ENCODE measurements at places on chromosomes 2 and 18. TPM values are rescaled to one million over a fixed set of nuclear protein-coding genes. Genes with fewer than 3 reads are reported as not detected.
A peak's percentile ranks its signal among the peaks of the same experiment; 100 is the strongest.

DNA sequence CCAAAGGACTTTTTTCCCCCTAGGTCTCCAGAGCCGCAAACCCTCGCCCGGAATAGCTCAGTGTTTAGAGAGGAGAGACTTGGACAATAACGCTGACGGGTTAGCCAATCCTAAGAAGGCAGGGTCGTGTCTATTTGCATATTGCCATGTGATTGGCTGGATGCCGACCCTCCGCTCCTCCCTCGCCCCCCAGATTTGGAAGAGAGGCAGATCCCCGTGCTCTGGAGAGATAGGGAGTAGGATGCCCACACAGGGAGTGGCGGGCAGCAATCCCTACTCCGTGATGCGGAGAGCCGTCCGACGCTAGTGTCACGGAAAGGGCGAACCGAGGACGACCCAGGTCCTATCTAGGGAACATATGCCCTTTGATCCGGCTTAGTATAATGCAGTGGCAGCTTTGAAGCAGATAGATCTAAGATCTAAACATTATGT, 1.4 kb downstream of the WNT6 start:
- peaks cover 65% of the 10 kb centered on the region for H3K27me3 ChIP-seq
- H3K4me3 ChIP-seq = peak overlapping the region; percentile 28
- no peak for DNase-seq

DNA sequence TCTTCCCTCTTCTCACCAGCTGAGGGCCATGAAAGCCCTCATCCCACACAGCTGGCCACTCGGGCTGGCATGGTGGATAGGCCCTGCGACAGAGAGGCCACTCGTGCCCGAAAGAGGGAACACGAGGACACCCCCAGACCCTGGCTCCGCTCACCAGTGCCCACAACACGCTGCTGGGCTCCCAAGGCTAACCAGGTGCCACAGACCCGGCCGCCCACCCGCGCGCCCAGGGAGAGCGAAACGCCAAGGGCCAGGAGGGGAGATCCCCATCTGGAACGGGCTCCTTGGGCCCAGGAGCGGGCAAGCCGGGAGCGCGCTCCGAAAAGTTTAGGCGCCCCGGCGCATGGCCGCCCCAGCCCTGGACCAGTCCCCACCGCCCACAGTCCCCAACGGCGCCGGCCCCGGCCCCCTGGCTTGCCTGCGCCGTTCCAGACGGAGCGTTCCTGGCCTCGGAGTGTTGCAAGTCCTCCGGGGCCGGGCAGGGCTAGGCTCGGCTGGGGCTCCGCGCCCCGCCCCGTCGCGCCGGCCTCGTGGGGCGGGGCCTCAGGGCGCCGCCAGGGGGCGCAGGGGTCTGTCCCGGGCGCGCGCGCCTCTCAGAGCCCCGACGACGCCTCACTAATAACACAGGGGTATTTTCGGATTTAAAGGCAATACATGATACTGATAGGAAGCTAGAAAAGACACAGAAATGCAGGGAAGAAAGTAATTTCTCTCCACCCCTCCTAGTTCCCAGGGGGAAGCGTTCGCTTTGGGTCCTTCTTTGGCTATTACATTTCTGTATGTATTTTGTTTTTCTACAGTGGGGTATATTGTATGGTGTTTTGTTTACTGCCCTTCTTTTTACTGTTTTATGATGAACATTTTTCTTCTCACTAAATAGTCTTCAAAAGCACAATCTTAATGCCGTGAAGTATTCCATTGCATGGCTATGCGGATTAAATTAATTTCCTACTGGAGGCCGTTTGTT, at the start of gene TMBIM1:
TMBIM1 (minus strand) TSS at position 456 of the 967 bp plus-strand sequence. CDS start 10,362 bp downstream, outside the sequence.
- H3K27ac ChIP-seq = peak within 1 kb of the TSS; percentile 92
- no peaks in the 10 kb centered on the region for H3K27me3 ChIP-seq
- H3K4me3 ChIP-seq = peak within 1 kb of the TSS; percentile 83
- DNase-seq = peak; percentile 89
- peaks cover 73% of the 10 kb centered on the region for H3K4me1 ChIP-seq

DNA sequence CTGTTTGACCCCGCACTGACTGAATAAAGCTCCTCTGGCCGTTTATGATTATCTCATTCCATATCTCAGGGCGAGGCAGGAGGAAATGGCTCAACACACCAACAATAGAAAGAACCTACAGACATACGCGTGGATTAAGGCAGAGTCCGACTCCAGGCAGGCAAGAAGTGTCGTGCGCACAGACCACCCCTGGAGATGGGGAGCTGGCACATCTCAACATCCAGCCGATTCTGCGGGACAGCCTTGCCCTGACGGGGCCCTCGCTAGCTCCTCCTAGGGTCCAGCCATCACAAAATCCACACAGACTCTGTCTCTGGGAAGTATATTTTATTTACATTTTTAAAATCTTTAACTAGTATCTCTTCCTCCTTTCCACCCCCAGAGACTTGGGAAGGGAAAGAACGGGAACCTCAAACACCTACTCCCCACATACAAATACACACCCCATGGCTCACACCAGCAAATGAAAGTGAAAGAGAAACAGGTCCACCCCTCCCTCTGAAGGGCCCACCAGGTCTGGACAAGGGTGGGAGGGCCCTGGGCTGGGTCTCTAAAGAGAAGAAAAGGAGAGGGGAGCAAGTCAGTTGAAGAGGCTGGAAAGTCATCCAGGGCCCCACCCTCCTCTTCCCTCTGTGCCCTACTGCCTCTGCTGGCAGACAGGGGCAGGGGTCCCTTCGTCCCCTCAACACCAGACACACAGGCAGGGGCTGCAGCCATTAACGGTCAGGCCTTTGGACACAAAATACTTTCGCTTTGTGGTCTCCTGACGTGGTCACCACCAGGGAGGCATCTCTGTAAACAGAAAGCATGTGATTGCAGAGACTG, 3.2 kb downstream of the GPBAR1 start:
- no peaks in the 10 kb centered on the region for H3K27me3 ChIP-seq
- no peak overlapping the region for H3K27ac ChIP-seq
- DNase-seq = no peak
- H3K4me1 ChIP-seq = peaks cover 55% of the 10 kb centered on the region
- H3K4me3 ChIP-seq = no peak overlapping the region

Gene SERPINB12
- not detected for total RNA-seq

Gene TLX2
- total RNA-seq = not detected

Gene PEX13
- 17.8 TPM for total RNA-seq
